ENCODE measurements at places on chromosomes 11 and 22.

GRCh38 chr11:16814410-16815046 lies 76.1 kb downstream of the C11orf58 start:
- no peak for DNase-seq

DNA sequence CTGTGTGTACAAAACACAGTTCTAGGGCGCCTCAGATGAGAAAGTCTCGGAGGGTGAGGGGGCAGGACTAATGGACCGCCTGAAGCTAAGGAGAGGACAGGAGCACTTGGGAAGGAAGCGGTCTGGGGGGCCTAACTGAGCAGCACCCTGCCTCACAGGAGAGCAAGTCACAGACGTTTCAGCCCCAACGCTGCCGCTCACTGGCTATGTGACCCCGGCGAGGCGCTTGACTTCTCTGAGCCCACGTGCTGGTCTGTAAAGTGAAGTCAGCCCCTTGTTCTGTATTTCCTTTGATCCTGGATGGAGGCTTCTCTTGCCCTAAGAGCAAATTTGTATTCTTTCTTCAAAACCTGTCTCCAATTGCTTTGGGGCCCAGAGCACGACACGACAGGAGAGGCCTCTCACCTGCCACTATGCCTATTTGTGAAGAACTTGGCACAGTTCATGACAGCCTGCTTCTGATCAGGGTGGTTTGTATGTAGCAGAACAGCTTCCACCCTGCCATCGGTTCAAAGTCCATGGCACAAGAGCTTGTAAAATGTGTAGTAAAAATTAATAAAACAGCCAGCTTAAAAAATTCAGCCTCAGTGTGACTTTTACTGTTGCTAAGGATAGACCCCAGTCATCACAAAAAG lies 59.1 kb downstream of the WNT11 start:
- DNase-seq = no peak

DNA sequence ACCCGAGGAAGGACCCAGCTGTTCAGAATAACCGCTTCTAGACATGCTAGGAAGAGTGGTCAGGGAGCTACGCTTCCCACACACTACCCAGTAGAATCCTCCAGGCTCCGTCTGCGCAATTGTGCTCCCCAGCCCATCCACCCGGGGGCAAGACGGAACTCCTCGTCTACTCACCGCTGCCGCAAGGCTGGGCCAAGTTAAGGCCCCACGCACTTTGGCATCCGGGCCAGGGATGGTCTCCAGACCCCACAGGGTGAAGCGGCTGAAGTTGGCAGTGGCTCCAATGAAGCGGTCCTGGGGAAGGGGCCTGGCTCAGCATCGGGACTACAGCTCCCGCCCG lies 757 bp downstream of the RNASEH2C start:
- DNase-seq = no peak

DNA sequence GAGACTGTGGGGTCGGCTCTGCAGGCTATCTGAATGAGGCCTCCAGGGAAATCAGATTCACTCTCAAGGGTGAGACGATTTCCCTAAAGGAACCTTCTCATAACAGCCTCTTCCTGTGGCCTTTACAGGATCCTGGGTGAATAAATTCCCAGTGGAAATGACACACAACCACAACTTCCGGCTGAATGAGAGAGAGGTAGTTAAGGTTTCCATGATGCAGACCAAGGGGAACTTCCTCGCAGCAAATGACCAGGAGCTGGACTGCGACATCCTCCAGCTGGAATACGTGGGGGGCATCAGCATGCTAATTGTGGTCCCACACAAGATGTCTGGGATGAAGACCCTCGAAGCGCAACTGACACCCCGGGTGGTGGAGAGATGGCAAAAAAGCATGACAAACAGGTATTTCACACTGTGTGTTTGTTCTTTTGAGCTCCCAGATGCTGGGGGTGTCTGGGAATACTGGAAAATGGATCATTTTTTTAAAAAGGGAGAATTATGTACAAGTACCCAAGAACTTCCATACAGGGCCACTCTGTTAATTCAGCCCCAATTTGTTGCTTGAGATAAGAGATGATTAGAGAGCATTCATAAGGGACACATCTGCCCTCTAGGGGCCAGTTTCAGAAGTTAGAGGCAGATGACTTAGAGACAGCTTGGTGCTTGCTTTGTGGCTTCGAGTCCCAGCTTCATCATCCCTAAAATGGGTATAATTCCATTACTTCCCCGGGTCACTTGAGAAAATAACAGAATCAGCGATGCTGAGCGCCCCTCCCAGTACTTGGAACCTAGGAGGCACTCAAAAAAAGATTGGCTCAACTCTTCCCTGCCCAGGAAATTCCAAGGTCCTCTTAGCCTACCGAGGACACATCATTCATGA lies 10.2 kb downstream of the SERPIND1 start:
- peak; percentile 29 for DNase-seq

All from H54 (cell line).